Activated T-cell treated with anti-CD3 and anti-CD28 coated beads, Interleukin-2, amount 50 U/mL, for 1 hour (primary cell): ENCODE measurements at places on chromosomes 3 and 15.

DNA sequence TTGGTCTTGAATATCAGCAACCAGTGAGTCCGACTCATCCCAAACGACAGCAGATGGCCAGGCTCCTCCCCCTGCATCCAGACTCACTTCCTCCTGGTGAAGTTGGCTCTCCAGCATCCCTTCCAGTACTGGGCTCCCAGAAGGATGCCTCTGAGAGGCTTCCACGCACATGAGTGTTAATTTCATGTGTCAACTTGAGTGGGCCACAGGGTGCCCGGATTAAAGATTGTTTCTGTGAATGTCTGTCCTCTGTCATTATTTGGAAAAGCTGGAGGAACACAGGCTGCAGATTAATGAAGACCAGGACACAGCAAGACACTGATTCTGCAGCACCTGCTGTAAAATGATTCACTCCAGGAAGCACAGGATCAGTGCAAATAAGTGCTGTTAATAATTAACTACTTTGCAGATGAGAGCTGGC lies 99.8 kb downstream of the ATP10A start:
- no peak for DNase-seq

DNA sequence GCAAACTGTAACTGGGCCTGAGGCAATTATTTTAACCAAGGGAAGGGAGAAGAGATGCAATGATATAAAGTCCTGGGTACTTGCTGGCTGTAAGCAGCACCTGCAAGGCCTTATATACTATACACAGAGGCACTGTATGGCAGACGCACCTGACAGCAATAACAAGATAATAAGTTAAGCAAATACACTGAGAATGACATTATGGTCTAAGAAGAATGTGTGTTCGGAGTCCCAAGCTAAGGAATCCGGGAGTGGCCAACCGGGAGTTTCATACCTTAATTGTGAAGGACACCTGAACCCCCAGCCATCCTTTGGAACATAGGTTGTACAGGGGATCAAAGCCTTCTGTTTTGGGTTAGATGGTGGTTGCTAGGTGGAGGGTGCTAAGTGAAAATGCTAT lies 13.7 kb downstream of the FAM240A start:
- DNase-seq: no peak

GRCh38 chr15:96349034-96349856 lies 18.7 kb downstream of the NR2F2 start:
- no peak for DNase-seq

- DNase-seq: no peak
Observed at GRCh38 chr15:50593761-50594160, 47.3 kb upstream of the USP50 start.

DNA sequence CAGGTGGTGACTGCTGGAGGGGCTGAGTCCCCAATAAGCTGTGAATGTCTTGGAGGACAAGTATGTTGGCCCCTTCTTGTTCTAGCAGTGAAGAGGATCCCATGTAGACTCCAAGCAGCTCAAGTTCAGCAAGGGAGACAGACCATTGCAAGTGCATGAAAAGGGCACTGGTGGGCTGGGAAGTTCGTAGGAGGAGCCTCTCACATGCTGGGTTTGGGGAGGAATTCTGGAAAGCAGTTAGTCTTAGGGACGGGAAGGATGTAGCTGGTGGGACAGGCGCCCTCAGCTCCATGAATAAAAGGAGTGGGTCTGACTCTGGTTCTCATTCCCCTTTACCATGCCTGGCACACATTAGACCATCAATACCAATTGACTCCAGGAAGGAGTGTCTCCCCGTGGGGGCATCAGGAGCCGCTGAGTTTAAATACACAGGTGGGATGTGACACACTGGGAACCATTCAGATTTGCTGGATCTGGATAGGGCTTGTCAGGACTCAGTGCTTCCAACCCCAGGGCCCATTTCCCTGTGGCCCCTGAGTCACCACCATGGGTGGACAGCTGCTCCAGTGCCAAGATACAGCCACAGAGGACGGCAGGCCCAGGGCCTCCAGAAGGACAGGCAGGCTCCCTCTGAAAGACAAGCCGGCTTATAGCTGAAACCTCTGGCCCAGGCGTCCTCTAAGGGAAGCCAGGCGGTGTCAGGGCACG lies 552 bp upstream of the XYLB start:
- no peak for DNase-seq

DNA sequence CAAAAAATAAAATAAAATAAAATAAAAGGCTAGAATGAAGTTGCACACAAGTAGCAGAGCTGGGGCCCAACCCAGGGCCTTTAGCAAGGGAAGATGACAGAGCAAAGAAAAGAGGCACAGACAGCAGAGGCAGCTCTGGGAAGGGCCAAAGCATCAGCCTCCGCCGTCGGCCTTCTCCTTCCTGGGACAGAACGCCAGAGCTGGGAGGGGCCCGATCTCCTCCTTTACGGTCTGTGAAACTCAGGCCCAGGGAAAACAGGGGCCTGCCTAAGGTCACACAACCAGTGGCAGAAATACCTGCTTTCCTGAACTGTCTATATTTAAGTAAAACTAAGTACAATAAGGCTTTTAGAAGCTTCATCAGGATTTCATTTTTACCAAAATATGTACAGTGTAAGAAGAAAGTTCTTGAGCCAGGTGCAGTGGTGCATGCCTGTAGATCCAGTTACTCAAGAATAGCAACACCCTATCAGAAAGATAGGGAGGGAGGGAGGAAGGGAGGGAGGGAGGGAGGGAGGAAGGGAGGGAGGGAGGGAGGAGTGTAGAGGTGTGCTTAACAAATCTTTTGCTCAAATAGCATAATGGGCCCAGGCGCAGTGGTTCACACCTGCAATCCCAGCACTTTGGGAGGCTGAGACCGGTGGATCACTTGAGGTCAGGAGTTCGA lies 43.0 kb upstream of the MUC4 start:
- no peak for DNase-seq

DNA sequence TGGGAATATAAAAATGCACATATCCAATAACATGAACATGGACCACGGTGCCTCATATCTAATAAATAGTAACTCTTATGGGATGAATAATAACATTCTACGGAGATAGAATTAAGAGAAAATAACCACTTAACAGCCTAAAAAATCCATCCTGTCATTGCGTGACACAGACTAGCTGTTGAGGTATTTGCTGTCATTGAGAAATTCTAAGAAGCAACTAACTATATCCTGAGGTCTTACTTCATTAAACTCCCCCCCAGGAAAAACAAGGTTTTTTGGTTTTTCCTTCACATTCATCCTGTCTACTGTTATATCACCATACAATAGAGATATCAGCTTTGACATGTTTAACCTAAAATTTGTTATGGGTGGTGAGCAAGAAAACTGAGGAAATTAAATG lies 14.3 kb downstream of the CEP152 start:
- DNase-seq: no peak

DNA sequence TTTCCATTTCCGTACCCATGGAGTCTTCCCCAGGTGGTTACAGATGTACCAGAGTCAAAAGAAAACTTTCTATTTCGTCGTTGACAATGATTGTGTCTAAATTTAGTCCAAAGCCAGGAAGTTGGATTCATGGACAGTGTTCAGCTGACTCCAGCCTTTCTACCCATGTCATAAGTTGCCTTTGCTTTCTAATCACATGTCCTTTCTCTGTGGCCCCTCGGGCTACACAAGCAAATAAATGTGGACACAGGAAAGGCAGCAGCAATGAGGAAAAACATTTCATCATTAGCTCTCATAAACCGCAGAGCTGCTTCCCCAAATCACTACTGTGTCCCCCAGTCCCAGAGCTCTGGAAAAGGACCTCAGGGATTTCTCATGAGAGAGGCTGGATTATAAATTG lies 82.0 kb downstream of the USF3 start:
- DNase-seq: no peak

DNA sequence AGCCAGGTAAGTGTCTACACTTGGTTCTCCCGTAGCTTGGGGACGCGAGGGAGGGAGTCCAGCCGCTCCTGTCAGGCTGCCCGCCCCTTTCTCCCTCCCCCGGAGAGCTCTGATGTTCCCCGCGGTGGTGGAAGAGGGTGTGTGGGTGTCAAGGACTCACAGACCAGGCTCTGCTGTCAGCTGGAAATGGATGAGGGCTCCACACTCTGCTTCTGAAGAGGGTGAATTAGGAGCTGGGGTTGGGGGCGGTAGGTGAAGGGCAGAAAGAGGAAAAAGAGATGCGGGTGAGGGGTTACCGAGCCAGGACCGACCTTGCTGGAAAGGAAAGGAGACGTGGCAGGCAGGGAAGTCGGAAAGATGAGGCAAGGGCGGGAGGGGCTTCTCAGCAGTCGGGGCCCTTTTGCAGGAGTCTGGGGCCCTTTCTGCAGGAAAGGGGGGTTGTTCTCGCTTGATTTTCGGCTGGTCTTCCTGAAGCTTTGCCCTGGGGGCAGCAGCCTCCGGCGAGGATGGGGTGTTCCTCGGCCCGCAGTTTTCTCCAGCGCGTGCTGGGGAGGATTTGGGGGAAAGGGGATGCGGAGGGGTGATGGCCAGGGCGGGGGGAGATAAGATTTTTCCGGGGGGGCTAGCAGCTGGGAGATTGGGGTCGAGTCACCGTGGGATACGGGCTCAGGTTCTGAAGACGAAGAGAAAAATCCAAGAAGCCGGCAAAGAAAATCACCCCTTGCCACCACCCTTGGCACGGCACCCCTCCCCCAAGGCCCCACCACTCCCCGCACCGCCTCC lies 602 bp upstream of the BAHD1 start:
- peak; percentile 41 for DNase-seq

DNA sequence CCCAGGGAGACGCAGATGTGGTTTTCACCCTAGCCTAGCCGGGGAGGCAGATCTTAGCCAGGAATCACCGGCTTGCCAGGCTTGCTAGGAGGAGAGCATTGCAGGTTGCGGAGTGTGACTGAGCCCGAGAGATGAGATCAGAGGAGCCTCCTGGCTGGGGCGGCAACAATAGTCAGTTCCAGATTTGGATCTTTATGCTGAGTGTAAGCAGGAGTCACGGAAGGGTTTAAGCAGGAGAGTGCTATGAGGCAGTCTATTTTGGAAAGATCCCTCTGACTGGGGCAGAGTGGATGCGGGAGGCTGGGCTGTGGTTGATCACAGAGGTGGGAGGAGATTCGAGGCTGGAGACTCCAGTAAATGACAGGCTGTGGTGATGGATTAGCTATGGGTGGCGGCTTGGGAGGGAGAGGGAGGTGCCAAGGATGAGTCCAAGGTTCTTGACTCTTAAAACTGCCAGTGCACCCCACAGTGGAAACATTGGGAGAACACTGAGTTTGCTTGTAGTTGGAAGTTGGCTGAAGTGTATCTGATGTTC lies 10.4 kb upstream of the BAHD1 start:
- no peak for DNase-seq

GRCh38 chr3:55633333-55633732 lies 146.2 kb upstream of the WNT5A start:
- no peak for DNase-seq

DNA sequence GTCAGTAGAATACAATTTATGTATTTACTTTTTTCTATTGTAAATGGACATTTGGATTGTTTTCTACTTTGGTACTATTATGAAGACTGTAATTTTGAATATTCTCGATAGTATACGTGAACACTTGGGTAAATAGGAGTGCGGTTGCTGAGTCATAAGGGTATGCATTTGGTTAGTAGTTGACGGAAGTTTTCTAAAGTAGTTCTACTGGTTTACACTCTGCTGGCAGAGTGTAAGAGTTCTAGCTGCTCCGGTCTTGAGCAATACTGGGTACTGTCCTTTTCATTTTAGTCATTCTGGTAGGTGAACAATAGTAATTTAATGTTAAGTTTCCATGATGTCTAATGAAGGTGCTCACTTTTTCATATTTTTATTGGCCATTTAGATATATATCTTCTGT lies 70.0 kb downstream of the MEF2A start:
- no peak for DNase-seq

DNA sequence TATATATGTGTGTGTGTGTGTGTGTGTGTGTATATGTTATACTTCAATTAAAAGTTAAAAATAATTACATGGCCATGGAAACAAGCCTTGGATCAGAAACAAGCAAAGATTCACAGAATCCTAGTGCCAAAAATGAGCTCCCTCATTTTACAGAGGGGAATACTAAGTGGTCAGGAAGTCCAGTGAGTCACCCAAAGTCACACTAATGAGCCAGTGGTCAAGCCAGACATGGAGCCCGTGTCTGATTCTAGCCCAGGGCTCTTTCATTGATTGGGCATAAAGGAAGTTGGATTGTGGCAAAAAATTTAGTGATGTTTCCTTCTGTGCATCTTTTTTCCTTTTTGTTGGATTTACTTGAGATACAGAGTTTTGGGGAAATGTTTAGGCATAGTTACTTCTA lies 152.5 kb upstream of the NPHP3 start:
- DNase-seq: no peak

- no peak for DNase-seq
Observed at GRCh38 chr3:23270423-23270822, 67.3 kb downstream of the UBE2E2 start.

DNA sequence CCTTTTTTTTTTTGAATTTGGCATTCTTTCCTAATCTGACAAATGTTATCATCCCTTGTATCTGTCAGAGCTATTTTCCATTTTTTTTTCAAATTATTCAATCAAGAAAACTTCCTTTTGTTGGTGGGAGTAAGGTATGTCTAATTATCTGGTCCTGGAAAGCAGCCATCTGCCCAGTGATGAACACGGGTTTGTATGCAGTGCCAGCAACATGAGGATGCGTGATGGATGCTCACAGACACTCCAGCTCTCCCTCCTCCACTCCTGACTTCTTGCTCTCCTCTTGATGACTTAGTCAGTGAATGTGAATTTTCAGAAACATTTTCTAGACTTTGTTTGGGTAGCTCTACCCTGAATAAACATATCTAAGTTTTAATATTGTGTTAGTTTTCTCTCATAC lies 79.2 kb downstream of the IL1RAP start:
- no peak for DNase-seq

GRCh38 chr15:36484038-36484778 lies 95.2 kb upstream of the CDIN1 start:
- DNase-seq: no peak

GRCh38 chr3:184465883-184466412 lies 86.1 kb downstream of the CHRD start:
- no peak for DNase-seq

DNA sequence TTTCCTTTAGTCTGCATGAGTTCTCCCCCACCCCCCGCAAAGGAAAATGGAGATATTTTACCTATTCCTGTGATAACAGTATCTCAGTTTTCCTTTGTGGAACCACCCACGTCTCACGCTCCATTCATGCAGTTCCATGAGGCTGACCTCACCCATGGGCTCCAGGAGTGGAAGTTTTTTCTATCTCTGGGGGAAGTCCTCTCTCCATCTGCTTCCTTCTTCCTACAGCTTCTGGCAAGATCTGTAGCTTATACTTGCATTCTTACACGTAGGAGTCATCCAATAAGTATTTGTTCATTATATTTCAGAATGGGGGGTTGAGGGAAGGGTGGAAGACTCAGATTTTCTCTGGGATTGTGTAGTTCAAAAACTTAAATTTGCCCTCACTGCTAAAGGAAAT lies 5.8 kb upstream of the GLCE start:
- DNase-seq: no peak

GRCh38 chr3:143200001-143200924 lies 80.7 kb downstream of the CHST2 start:
- DNase-seq: no peak

GRCh38 chr15:85955501-85956391 lies 123.9 kb upstream of the AGBL1 start:
- DNase-seq: no peak
